ENCODE measurements at places on chromosomes 12 and 14. TPM values are rescaled to one million over a fixed set of nuclear protein-coding genes. Genes with fewer than 3 reads are reported as not detected.

Gene KCNMB4
- total RNA-seq, result 0.90 TPM

Gene PROX2
- total RNA-seq, result not detected

Gene OVCH1
- 0.18 TPM for total RNA-seq

Gene TOMM20L
- total RNA-seq, result not detected

Gene KRT81
- under 0.01 TPM for total RNA-seq

Gene SLC5A8
- total RNA-seq, result not detected

Gene PAX9
- not detected for total RNA-seq

Gene SYCP3
- total RNA-seq, result not detected

Gene KRT72
- total RNA-seq, result not detected

Gene PTMS
- total RNA-seq, result 17.2 TPM

- peaks cover 29% of the 10 kb centered on the region for H3K36me3 ChIP-seq
- peaks cover 5% of the 10 kb centered on the region for H3K4me1 ChIP-seq
- H3K4me3 ChIP-seq, result no peak overlapping the region
- H3K27ac ChIP-seq, result no peak overlapping the region
- DNase-seq, result no peak
Measured at GRCh38 chr14:24268225-24268624, 3.2 kb downstream of the RABGGTA start.

GRCh38 chr14:30054201-30054600, 126.6 kb upstream of the PRKD1 start:
- H3K27me3 ChIP-seq, result no peaks in the 10 kb centered on the region
- H3K27ac ChIP-seq, result no peak overlapping the region
- H3K4me1 ChIP-seq, result no peaks in the 10 kb centered on the region

GRCh38 chr12:27672051-27672450, 24.2 kb upstream of the REP15 start:
- no peak for DNase-seq
- no peak overlapping the region for H3K4me3 ChIP-seq
- H3K27ac ChIP-seq, result no peak overlapping the region

GRCh38 chr12:12689647-12690300, 6.2 kb downstream of the GPR19 start:
- H3K36me3 ChIP-seq, result no peaks in the 10 kb centered on the region
- peaks cover 5% of the 10 kb centered on the region for H3K27me3 ChIP-seq
- DNase-seq, result peak; percentile 11
- peaks cover 2% of the 10 kb centered on the region for H3K4me1 ChIP-seq

GRCh38 chr12:70290116-70290515, 46.9 kb downstream of the CNOT2 start:
- DNase-seq, result no peak
- no peak overlapping the region for H3K27ac ChIP-seq
- H3K36me3 ChIP-seq, result peaks cover 8% of the 10 kb centered on the region
- no peaks in the 10 kb centered on the region for H3K4me1 ChIP-seq
- H3K27me3 ChIP-seq, result no peaks in the 10 kb centered on the region

- no peaks in the 10 kb centered on the region for H3K36me3 ChIP-seq
- peaks cover 13% of the 10 kb centered on the region for H3K4me1 ChIP-seq
- peak overlapping the region; percentile 69 for H3K27ac ChIP-seq
- peak; percentile 75 for DNase-seq
- H3K4me3 ChIP-seq, result no peak overlapping the region
Measured at GRCh38 chr14:50083467-50084337, 32.7 kb downstream of the VCPKMT start.

- no peak overlapping the region for H3K4me3 ChIP-seq
- no peaks in the 10 kb centered on the region for H3K4me1 ChIP-seq
- no peaks in the 10 kb centered on the region for H3K36me3 ChIP-seq
- peaks cover 19% of the 10 kb centered on the region for H3K27me3 ChIP-seq
Measured at GRCh38 chr12:12048266-12048665, 22.5 kb upstream of the BCL2L14 start.

DNA sequence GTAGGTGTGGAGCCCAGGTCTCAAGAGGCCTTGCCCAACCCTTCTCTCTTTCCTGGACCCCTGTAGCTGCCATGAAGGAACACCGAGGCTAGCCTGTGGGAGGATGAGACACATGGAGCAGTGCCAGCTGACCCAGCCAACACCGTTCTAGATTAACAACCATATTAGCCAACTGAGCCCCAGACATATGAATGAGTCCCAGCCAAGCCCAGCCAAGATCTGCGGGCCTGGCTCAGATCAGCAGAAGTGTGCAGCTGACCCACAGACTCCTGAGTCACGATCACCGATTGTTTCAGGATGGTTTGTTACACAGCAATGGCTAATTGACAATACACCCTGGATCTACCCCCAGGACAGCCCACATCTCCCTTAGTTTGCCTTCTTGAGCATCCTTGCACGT, 82.1 kb downstream of the NTF3 start:
- H3K27ac ChIP-seq, result no peak overlapping the region
- no peak overlapping the region for H3K4me3 ChIP-seq
- DNase-seq, result no peak
- no peaks in the 10 kb centered on the region for H3K4me1 ChIP-seq
- H3K36me3 ChIP-seq, result peaks cover 3% of the 10 kb centered on the region
- H3K27me3 ChIP-seq, result no peaks in the 10 kb centered on the region

- no peaks in the 10 kb centered on the region for H3K27me3 ChIP-seq
- no peaks in the 10 kb centered on the region for H3K36me3 ChIP-seq
- DNase-seq, result peak; percentile 47
- H3K27ac ChIP-seq, result no peak overlapping the region
- H3K4me3 ChIP-seq, result no peak overlapping the region
Measured at GRCh38 chr12:16165506-16165905, 112.0 kb downstream of the SLC15A5 start.

DNA sequence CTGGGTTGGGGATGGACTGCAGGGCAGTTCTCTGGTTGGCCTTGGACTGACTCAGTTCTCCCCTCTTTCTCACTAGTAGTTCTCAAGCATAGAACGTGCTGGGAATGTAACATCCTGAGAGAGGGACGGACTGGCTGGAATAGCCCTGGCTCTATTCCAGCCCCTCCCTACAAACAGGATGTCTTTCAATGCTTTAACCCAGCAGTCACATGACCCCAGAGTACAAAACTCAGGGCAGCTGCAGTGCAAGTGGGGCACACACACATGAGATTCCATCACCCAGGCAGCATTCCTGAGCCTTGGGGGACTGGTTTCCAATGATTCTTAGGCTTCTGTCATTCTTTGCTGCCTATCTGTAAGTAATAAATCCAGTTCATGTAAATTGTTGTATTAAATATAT, 1.6 kb upstream of the ACOT6 start:
- H3K36me3 ChIP-seq, result no peaks in the 10 kb centered on the region
- no peaks in the 10 kb centered on the region for H3K27me3 ChIP-seq
- H3K27ac ChIP-seq, result no peak overlapping the region
- DNase-seq, result peak; percentile 22

DNA sequence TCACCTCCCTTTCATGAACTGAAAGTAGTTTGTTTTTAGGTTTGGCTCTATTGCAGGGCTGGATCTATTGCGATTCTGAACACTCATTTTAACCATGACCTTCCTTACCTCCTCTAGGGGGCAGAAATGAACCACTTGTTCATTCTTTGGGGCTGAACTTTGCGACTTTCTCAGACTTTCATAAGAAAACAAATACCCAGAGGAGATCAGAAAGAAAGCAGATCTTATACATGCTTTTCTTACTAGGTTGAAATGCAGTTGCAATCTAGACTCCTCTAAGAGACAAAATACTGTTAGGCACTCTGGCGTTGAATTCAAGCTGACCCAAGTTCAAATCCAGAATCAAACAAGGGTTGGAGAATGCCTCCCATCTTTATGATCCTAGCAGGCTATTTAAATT, 32.6 kb upstream of the PLEKHG3 start:
- H3K27ac ChIP-seq, result no peak overlapping the region
- DNase-seq, result peak; percentile 77
- H3K27me3 ChIP-seq, result peaks cover 13% of the 10 kb centered on the region
- H3K4me1 ChIP-seq, result no peaks in the 10 kb centered on the region

- H3K4me1 ChIP-seq, result peaks cover 3% of the 10 kb centered on the region
- DNase-seq, result peak; percentile 59
- no peak overlapping the region for H3K27ac ChIP-seq
- H3K27me3 ChIP-seq, result no peaks in the 10 kb centered on the region
- no peak overlapping the region for H3K4me3 ChIP-seq
- H3K36me3 ChIP-seq, result peaks cover 2% of the 10 kb centered on the region
Measured at GRCh38 chr12:79911889-79912656, 22.8 kb downstream of the PPP1R12A start.

GRCh38 chr14:67583711-67584644, 16.1 kb downstream of the PIGH start:
- DNase-seq, result peak; percentile 52
- no peak overlapping the region for H3K27ac ChIP-seq
- no peaks in the 10 kb centered on the region for H3K36me3 ChIP-seq

DNA sequence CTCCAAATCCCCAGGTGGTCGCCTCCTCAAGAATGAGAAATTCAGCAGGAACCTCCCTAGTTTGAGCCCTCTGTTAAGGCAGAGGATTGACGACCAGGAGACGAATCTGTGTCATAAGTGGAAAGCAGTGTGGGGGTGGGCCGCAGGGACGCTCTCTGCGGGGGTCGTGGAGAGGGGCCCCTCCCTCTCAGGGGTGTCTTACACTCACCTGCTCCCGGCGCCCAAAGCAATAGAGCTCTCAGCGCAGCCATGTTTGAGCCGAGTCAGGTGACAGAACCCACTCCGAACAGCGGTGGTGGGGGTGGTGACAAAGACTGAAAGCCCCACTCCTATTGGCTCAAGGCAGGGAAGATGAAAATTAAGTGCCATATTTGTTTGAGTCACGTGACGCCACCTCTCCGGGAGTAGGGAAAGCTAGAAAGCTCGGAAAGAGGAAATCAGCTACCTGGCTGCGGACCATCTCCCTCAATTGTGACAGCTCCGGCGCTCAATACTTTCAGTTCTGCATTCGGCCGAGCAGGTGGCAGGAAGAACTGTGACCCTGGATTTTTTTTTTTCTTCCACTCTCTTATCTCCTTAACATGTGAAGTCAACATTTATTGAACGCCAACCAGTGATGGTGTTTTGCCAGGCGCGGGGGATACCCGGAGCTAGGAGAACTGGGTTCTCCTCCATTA, at the start of gene ZFYVE26:
Gene ZFYVE26 (minus strand): TSS at position 265 of the 677 bp plus-strand sequence. CDS start 627 bp downstream, outside the sequence.
- H3K4me3 ChIP-seq, result peak within 1 kb of the TSS; percentile 78
- H3K4me1 ChIP-seq, result peaks cover 2% of the 10 kb centered on the region
- H3K36me3 ChIP-seq, result no peaks in the 10 kb centered on the region
- H3K27ac ChIP-seq, result peak within 1 kb of the TSS; percentile 45

GRCh38 chr14:50025776-50026175, 90.6 kb downstream of the VCPKMT start:
- no peaks in the 10 kb centered on the region for H3K27me3 ChIP-seq
- H3K36me3 ChIP-seq, result no peaks in the 10 kb centered on the region
- H3K27ac ChIP-seq, result no peak overlapping the region
- H3K4me3 ChIP-seq, result no peak overlapping the region

DNA sequence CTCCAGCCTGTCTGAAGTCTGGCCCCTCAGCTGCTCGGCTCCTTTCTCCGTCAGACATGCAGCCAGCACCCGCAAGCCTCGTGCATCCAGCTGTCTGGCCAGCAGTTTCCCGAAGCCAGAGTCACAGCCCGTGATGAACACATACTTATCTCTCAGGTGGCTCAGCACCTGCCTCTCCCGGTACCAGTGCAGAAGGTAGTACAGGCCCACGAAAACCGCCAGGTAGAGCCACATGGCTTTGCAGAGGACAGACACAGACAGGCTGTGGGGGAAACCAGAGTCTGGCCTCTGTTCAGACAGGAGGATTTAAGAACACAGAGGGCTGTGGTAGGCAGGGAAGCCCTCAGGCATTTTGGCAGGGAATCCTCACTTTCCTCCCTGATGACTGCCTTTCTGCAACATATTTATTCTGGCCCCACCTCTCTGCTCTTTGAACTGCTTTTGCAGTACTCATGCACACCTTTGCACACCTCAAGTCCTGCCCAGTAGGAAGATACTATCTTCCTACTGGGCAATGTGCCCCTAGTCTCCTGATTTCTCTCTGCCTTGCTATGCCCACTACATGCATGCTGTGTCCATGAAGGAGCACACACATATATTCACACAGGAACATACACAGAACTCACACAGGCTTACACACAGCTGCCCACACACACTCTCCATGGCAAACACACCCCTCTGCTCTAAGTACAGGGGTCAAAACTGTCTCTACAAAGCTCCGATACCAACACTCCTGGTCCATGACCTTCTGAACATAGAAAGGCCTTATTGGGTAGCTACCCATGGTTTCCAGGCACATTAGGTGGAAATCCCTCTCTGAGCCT, at the start of gene RDH16:
Gene RDH16 (minus strand): TSS at position 380 of the 824 bp plus-strand sequence. CDS start 146 bp downstream, at position 234.
- no peaks in the 10 kb centered on the region for H3K4me1 ChIP-seq
- peaks cover 42% of the 10 kb centered on the region for H3K27me3 ChIP-seq
- H3K4me3 ChIP-seq, result no peak within 1 kb of the TSS
- H3K36me3 ChIP-seq, result no peaks in the 10 kb centered on the region

DNA sequence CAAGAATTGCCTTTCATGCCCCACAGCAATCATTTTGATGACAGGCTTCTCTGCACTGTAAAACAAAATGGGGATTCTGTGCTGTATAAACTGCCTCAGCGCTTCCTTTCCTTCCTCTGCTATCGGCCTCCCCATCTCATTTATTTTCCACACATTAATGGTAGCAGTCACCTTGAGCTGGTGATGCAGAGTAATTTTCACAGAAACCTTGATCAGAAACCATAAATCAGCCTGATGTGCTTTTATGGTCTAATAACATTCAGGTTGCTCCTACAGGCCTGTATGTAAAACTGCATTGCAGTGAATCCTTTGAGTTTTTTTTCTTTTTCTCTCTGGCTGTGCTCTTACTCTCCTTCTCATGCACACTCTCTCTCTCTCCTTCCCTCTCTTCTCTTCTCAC, 578.4 kb upstream of the STXBP6 start:
- DNase-seq, result no peak
- no peaks in the 10 kb centered on the region for H3K36me3 ChIP-seq
- H3K27ac ChIP-seq, result no peak overlapping the region
- H3K4me1 ChIP-seq, result no peaks in the 10 kb centered on the region

- no peaks in the 10 kb centered on the region for H3K4me1 ChIP-seq
- H3K4me3 ChIP-seq, result no peak overlapping the region
- H3K27ac ChIP-seq, result no peak overlapping the region
- no peak for DNase-seq
- H3K27me3 ChIP-seq, result no peaks in the 10 kb centered on the region
- H3K36me3 ChIP-seq, result no peaks in the 10 kb centered on the region
Measured at GRCh38 chr12:31737345-31737744, 8.5 kb upstream of the AMN1 start.

DNA sequence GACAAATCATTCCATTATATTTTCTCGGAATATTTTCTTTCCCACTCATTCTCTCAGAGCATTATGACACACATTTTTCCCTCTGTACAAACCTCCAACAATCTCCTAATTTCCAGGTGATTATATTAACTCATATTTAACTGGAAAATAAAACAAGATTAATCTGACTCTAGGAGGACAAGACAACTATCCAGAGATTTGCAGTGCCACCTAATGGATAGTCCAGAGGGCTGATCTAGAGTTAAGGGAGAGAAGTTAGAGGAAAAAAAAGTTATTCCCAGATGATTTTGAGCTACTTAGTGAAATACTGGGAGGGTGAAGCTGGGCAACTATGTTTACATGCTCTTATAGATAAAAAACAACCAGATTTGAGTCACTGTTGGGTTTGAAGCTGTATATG, 161.7 kb downstream of the ALX1 start:
- H3K4me3 ChIP-seq, result no peak overlapping the region
- peak; percentile 7 for DNase-seq
- H3K36me3 ChIP-seq, result no peaks in the 10 kb centered on the region

GRCh38 chr12:71125515-71125914, 32.3 kb downstream of the TSPAN8 start:
- H3K27me3 ChIP-seq, result no peaks in the 10 kb centered on the region
- H3K27ac ChIP-seq, result no peak overlapping the region
- DNase-seq, result no peak
- no peak overlapping the region for H3K4me3 ChIP-seq

- no peaks in the 10 kb centered on the region for H3K36me3 ChIP-seq
- no peaks in the 10 kb centered on the region for H3K4me1 ChIP-seq
- H3K27me3 ChIP-seq, result peaks cover under 1% of the 10 kb centered on the region
- no peak overlapping the region for H3K4me3 ChIP-seq
- no peak for DNase-seq
Measured at GRCh38 chr12:31259136-31259886, 66.6 kb downstream of the SINHCAF start.

Measured in IMR-90 (cell line).